ENCODE measurements at places on chromosomes 1 and 21.
A peak's percentile ranks its signal among the peaks of the same experiment; 100 is the strongest.

- no peak for DNase-seq
Observed at GRCh38 chr1:19949016-19949415, 25.6 kb upstream of the PLA2G2E start.

- DNase-seq: no peak
Observed at GRCh38 chr1:24923485-24924113, 6.5 kb downstream of the RUNX3 start.

- DNase-seq: no peak
Observed at GRCh38 chr1:20399196-20399595, 86.8 kb downstream of the CAMK2N1 start.

DNA sequence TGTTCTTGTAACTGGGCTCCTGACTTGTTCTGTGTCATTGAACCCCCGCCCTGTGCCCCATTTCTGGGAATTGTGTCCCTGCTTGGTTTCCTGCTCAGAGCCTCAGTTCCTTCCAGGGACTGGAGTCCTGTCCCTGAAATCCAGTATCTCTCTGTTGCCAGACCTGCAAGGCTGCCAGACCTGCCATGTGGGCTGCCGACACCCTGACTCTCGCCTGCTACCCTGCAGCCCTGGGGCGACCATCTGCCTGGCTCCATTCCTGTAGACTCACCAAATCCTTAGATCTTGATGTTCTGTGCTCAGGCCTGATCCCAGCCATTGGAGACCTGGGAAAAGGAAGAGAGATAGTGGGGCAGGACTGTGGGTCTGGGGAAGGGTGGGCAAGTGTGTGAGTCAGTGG, 383.3 kb upstream of the PROX1 start:
- DNase-seq: no peak

DNA sequence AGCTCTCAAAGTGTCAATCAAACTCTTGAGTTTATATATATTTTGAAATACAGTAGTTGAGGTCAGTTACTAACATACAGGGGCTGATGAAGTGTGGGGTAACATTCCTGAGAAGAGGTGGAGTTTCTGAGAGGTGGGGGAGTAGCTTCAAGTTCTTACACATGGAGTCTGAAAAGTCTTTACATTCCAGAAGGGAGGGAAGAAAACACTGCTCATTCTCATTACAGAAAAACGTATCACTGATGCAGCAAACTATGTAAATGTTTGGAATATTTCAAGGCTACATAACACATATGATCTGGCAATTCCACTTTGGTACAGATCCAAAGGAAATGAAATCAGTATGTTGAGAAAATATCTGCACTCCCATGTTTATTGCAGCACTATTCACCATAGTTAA, 1065.8 kb upstream of the B3GALT2 start:
- no peak for DNase-seq

- no peak for DNase-seq
Observed at GRCh38 chr1:194062526-194062925, 876.1 kb upstream of the B3GALT2 start.

DNA sequence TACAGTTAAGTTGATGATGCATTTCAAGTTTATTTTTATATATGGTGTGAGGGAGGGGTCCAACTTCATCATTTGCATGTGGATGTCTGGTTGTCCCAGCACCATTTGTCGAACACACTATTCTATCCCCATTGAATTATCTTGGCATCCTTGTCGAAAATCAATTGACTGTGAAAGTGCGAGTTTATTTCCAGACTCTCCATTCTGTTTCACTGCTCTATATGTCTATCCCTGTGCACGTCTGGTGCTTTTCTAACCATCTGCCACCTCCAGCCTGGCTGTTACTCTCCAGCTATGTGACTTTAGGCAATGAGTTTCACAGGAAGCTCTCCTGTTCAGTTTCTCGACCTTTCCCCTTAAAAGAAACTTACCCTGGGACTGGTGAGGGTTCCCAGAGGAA, 137.1 kb upstream of the KLHDC7A start:
- no peak for DNase-seq

DNA sequence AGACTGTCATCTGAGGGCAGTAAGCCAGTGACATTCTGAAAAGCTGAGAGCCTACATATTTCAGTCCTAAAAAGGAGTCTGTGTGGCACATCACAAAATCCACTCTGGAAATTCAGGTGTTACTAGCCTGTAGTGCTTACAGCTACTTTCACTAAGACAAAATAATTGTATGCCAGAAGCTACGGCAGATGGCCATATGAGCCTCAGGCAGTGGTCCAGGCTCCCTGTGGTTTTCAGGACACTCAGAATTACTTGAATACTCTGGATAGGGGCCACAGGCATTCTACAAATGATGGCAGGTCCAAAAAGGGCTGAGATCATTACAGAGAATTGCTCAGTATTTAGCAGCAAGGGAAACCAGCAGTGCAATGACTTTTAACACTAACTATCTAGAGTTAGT, 527.1 kb downstream of the MRPL39 start:
- no peak for DNase-seq

DNA sequence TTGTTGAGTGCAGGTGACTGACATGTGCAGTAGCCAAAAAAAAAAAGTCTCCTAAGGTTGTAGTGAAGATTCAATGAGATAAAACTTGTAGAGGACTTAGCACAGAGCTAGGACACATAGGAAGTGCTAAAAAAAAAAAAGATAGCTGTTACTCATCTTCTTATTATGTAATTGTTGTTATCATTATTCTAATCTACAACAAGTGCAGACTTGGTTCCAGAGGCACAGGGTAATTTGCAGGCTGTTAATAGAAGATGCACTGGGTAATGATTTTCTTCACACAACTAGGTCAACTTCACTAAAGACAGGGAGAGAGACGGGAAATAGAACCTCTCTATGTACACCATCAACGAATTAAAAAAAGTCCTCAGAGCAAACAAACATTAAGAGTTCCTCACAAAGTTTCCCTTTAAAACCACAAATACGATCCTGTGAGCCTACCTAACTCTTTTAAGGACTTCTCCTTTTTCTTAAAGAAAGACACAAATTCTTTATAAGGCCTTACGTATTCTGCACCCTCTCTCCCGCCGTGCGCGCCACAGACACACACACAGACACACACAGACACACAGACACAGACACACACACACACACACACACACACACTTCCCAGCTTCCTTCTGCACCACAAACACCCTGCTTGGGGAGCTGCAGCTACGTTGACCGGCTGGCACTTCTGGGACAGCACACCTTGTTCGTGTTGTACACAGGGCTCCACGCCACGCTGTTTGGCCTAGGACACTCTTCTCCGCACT, 49.8 kb upstream of the GADD45A start:
- DNase-seq: no peak

GRCh38 chr1:63099188-63099587, 223.2 kb upstream of the FOXD3 start:
- no peak for DNase-seq

DNA sequence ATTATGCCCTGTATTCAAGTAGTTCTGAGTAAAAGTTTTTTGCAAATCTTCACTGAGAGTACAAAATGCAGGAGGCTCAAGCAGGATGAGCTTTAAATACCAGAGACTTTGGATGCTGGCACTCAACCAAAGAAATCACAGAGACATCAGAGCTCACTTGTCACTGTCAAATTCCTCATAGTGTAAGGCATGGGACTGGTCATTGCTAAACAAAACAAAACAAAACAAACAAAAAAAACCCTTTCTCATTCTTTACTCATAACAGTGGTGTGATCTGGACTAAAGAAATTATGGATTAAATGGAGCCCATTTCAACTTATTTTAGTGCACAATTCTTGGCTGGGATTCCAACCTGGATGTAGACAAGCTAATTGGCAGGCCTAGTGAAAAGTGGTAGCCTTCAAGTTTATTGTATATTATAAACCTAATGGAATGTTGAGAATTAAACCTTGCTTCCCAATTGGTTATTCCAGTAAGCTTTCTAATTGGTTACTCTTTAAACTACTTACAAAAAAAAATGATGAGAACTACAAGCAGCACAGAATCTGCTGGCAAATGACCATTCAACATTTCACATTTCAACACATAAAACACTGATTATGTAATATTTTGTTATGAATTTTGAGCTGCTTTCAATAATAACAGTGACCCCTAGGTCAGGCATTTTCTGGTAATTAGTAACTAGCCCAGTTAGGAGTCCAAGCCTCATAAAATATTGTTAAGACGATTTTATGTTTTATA, 30.6 kb upstream of the NEK7 start:
- DNase-seq: no peak

- no peak for DNase-seq
Observed at GRCh38 chr1:12654657-12655056, 10.8 kb downstream of the AADACL4 start.

DNA sequence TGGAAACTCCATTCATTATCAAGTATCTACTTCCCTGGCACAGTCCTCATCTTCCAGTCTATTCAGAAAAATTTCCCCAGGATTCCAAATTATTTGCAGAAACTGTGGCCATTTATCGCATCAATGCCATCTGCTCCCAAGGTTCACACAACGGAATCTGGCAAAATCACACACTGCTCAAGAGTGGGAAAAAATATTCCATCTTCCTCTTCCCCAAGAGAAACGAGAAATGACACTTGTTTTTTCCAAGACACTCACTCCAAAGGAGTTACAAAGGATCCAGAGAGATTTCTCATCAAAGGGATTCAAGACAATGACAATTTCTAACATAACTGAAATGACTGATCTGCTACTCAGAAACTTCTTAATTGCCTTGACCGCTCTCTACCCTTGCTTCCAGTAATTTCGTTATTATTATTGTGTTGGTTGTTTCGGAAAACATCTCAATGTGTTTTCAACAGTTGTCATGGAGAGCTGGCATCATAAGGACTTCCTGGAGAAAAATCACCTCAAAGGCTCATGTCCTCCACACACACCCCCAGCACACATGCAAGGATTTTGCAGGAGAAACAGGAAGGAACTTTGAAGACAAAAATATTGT, 128.0 kb downstream of the PSMG1 start:
- DNase-seq: no peak

DNA sequence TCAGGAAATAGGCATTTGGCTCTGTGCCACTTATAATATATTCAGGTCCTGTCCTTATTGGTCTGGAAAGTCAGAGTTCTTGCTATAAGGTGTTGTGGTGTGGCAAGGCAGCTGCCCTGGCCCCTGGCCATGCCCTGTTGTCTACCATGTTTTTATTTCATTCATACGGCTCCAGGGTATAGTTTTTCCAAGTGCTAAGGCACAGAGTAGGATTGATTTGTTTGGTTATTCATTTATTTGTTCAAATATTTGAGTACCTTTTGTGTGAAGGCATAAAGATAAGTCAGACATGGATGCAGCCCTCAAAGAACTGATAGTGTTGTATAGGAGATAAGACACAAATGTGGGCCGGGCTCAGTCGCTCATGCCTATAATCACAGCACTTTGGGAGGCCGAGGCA, 10.1 kb downstream of the ZBTB8B start:
- DNase-seq: no peak

GRCh38 chr1:58836408-58836807, 52.6 kb upstream of the JUN start:
- DNase-seq: no peak

- DNase-seq: no peak
Observed at GRCh38 chr1:156801409-156802121, 15.1 kb downstream of the SH2D2A start.

- no peak for DNase-seq
Observed at GRCh38 chr1:226373376-226373775, 34.5 kb downstream of the PARP1 start.

DNA sequence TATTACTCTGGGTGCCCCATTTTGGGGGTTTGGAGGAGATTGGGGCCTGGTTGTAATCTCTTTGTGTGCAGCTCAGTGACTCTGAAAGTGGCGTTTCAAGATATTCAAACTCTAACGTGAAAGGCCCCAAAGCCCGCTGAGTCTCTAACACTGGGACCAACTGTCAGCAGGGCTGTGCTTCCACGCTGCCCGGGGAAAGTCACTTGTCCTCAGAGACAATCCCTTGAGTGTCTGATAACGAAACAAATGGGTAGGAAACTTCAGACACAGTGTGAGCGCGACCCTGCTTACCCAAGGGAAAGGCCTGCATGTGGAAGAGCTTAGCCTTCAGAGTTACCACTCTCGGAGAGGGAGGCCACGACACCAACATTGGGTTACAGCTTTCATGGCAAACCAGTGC, 837 bp downstream of the UBASH3A start:
- peak; percentile 20 for DNase-seq

- DNase-seq: peak; percentile 52
Observed at GRCh38 chr21:36125512-36126207, 9.2 kb upstream of the CBR3 start.

- no peak for DNase-seq
Observed at GRCh38 chr1:178637841-178638240, 87.2 kb upstream of the RALGPS2 start.

- DNase-seq: no peak
Observed at GRCh38 chr1:156721535-156721934, 6.7 kb upstream of the METTL25B start.

DNA sequence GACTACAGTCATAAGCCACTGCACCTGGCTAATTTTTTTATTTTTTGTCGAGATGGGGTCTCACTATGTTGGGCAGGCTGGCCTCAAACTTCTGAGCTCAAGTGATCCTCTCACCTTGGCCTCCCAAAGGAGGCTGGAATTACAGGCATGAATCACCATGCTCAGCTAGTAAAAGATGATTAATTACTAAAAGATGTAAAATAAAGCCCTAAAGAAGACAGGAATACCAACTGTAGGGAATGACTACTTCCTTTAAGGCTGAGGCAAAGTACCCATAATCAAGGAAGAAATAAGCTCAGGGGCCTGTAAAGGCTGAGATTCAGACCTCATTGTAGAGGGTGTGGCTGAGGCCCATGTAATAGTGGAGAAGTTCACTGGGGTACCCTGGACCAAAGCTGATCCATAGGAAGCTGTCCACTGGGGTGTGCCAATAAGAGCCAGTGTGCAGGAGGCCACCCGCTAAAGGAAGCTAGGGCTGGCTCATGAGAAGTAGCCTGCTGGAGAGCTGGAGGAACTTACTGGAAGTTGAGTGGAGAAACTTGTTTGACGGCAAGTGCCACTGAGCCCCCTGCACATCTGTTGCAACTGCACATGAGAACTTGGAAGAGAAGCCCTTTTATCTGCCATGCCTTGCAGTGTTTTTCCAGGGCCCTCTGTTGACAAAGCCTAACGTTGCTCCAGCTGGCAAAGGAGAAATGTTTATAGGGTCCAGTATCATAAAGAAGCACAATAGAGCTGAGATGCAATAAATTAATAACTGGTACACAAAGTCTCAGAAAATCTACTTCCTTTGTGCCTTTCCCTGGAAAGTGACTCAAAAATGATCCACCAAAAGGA, 17.8 kb upstream of the SERTAD4 start:
- DNase-seq: no peak

- no peak for DNase-seq
Observed at GRCh38 chr1:120178799-120179756, 2.8 kb upstream of the SEC22B start.

DNA sequence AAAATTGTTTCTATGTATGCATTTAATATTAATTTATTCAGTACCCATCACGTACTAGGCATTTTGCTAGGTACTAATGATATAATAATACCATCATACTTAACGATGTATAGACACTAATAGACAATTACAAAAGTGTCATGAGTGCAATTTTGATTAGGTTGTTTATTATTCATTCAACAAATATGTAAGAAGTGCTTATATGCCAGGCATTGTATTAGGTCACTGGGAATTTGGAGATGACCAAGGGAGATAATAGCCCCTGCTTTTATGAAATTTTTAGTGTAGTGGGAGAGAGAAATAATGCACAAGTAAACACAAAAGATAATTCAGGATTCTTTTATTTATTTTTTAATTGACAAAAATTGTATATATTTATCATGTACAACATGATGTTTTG, 18.6 kb downstream of the C1orf185 start:
- no peak for DNase-seq

All from activated CD4-positive, alpha-beta T cell treated with anti-CD3 and anti-CD28 coated beads, Interleukin-2, amount 50 U/mL, for 4 hours (primary cell).